ENCODE measurements at places on chromosomes 1 and 21.

GRCh38 chr1:178031856-178032320, 62.0 kb upstream of the RASAL2 start:
- no peak for DNase-seq

GRCh38 chr1:67724928-67725560, 40.0 kb downstream of the GADD45A start:
- DNase-seq, result no peak

DNA sequence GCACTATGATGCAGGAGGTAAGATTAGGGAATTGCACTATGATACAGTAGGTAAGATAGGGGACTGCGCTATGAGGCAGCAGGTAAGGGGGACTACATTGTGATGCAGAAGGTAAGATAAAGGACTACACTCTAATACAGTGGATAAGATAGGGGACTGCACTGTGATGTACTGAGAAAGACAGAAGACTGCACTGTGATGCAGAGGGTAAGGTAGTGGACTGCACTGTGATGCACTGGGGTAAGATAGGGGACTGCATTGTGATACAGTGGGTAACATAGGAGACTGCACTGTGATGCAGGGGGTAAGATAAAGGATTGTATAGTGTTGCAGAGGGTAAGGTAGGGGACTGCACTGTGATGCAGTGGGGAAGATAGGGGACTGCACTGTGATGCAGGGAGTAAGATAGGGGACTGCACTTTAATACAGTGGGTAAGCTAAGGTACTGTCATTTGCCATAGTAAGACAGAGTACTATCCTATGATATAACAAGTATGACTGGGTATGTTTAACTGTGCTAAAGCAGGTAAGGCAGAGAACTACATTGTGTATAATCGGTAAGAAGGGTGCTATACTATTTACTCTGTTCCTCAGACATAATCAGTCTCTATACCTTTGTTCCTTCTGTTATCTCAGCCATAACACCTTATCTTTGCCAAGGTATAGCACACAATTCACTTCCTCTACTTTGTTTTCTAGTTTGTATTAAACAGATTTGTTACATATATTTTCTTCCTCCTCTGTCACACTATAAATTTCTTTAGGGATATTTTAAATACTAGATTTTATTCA, 208.5 kb downstream of the BARHL2 start:
- DNase-seq, result no peak

GRCh38 chr1:205315008-205315618, 6.4 kb downstream of the NUAK2 start:
- DNase-seq, result no peak

DNA sequence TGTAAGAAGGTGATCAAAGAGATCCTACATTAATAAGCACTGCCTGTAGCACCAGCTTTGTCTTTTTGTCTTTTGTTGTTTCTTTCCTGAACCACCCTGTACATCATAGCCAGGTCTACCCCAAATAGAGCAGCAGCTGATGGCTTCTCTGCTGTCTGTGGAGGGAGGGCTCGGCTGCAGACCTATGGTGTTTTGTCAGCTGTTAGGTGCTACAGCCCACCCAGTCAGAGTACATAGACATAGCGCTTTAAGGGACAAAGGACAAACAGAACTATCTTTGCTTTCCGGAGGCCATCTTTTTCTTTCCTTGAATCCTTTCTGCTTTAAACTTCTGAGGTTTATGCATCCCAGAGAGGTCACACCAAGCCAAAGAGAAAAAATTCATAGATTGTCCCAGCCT, 258.1 kb downstream of the ZNF648 start:
- DNase-seq, result no peak

GRCh38 chr1:180672105-180672504, 40.3 kb downstream of the XPR1 start:
- DNase-seq, result no peak

DNA sequence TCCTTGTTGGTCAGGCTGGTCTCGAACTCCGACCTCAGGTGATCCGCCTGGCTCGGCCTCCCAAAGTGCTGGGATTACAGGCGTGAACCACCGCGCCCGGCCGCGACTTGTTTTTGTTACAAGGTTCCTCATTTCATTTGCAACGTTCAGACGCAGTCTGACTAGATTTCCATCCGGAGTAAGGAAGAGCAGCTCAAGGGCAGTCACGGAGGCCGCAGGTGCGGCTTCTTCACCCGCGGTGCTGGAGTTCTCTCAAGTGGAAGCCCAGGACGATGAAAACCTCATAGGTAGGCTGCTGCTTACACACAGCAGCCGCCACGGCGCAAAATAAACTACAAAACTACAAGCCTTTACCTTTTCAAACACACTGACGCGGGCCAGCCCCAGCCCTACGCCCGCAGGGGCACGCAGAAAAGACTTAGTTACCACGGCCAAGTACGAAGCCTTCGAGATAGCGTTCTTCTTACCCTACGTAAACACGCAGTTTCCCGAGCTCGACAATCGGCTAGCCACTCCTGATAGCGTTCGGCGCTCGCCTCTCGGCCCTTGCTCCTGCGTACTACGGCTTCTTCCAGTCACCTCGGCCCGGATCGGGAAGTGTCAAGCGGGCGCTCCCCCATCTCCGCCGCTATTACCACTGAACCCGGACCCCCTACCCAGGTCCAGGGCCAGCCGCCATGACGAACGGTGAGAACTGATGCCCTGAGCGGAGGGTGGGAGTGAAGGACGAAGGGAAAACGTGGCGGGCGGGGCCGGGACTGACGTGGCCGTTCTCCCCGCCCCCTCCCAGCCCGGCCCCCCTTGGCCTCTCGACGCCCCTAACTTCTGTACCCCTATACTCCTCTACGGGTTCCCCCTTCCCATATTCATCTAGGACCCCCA, at the start of gene TMEM167B:
Gene TMEM167B (plus strand): TSS at position 569 of the 882 bp plus-strand sequence. CDS start 109 bp downstream, at position 678.
- DNase-seq, result peak; percentile 47

DNA sequence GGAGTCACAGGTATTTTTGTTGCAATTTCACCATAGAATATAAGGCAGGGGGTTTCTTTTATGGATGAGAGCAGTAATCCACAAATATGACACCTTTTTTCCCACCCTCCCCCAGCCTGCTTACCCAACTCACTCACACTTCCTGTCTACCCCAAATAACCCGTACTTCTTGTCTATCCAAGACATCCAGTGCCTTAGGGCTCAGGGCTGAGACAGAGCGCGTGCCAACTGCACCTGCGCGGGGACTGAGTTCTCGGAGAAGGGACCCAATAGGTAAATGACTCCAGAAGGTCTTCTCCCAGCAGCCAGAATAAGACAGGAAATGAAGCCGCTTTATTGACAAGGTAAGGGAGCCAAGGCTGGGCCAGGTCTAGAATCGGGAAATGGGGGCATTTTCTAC, 369.1 kb downstream of the SIPA1L2 start:
- DNase-seq, result no peak

GRCh38 chr21:9738527-9738926, 782.9 kb upstream of the TPTE start:
- no peak for DNase-seq

GRCh38 chr1:228821252-228821651, 86.0 kb downstream of the RHOU start:
- no peak for DNase-seq

- no peak for DNase-seq
Observed at GRCh38 chr1:145796753-145797152, 27.1 kb downstream of the RNF115 start.

- no peak for DNase-seq
Observed at GRCh38 chr1:107195476-107195875, 54.6 kb downstream of the NTNG1 start.

DNA sequence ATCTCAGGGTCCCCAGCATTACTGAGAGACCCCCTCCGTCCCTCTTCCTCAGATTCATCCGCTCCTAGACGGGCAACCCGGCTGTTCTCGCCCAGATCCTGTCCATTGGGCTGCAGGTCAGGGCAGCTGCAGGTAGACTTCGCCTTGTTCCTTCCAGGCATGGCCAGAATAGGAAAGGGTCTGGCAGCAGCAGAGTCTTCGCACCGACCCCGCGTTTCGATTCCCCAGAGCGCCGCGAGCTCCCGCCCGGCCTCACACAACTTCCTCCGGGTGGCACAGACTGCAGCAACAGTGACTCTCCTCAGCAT, 265 bp downstream of the NRDC start:
- DNase-seq, result no peak

GRCh38 chr1:173099166-173099565, 48.4 kb upstream of the TNFSF18 start:
- no peak for DNase-seq

GRCh38 chr1:67439277-67440029, 9.3 kb upstream of the SERBP1 start:
- no peak for DNase-seq

- DNase-seq, result no peak
Observed at GRCh38 chr1:205568469-205569361, 63.1 kb downstream of the ELK4 start.

DNA sequence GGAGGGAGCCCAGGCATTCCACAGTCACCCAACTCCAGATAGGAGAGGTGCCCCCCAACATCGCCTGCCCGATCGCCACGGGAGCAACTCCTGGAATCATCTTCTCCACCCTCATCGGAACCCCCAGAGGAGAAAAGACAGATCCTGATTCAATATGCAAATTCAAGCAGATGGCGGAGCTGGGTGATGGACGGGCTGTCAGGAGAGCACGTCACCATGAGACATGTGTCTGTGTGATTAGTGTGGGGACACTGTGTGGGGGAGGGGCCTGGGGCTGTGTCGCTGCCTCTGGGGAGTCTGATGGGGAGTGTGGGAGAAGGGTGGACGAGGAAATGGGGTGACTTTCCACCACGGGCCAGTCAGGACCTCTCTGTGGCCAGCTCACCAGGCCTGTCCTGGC, 90.2 kb upstream of the CSF3R start:
- DNase-seq, result no peak

- no peak for DNase-seq
Observed at GRCh38 chr1:65896721-65897120, 104.0 kb downstream of the PDE4B start.

- no peak for DNase-seq
Observed at GRCh38 chr21:37227071-37228002, 39.8 kb downstream of the VPS26C start.

DNA sequence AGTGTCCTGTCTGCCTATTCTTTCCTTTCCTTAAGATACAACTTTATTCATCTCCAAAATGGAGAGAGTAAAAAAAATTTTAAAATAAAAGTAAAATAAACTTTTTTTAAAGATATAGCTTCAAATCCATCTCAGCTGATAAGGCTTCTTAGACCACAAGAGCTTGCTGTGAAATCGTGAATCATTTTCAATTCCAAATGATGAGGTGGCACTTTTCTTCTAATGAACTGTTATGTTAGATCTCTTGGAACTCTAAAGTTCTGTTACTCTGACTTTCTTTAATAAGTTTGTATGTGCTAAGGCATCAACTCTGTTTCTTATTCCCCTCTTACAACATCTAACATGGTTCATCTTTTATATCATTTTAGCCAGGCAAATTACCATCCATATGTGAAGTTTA, 4.5 kb downstream of the SH3GLB1 start:
- no peak for DNase-seq

- DNase-seq, result no peak
Observed at GRCh38 chr21:25734654-25734903, 125 bp downstream of the ATP5PF start.

- DNase-seq, result no peak
Observed at GRCh38 chr1:99227056-99227897, 37.0 kb upstream of the PLPPR4 start.

GRCh38 chr1:176111835-176112234, 95.3 kb downstream of the COP1 start:
- DNase-seq, result no peak

All from NCI-H524 treated with DMSO at 0.1 percent for 48 hours (cell line).